ENCODE measurements at places on chromosomes 5 and 9. TPM values are rescaled to one million over a fixed set of nuclear protein-coding genes. Genes with fewer than 3 reads are reported as not detected.

Gene GABRA6
- total RNA-seq: not detected

Gene PPP3R2
- not detected for total RNA-seq

Gene LHX3
- total RNA-seq: 0.14 TPM

DNA sequence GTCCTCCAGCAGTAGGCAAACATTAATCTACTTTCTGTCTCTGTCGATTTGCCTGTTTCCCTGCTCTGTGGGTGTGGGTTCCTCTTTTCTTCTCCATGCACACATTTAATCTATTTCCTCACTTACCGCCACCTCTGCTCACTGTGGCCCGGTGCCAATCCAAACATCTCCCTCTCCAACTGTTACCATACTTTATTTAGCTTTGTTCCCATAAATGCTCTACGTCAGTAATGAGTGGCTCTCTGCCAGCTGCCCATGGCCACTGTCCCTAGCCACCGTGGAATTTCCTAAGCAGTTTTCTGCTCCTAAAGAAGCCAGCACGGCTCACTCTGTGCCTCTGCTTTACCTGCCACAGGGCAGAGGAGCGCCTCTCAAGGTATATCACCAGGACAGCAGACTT is 19.5 kb upstream of the GOLPH3 start:
- DNase-seq: no peak

- DNase-seq: no peak
Measured at GRCh38 chr9:85392260-85392659, 349.5 kb downstream of the AGTPBP1 start.

DNA sequence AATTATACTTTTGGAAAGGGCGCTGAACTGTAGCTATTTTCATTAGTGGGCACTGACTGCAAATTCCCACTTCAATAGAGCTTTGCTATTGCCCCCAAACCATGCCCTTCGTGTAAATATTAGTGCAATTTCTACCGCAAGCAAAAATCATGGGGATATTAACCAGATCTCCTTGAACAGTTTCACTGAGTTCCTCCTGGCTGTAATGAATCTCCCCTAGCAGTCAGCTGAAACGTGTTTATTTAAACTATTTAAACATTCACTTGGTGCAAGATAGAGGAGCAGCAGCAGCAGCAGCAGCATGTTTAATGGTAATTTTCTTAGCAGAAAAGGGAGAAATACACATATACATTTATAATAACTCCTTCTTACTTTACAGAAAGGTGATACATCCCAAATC is 54.4 kb downstream of the ARRDC3 start:
- no peak for DNase-seq

DNA sequence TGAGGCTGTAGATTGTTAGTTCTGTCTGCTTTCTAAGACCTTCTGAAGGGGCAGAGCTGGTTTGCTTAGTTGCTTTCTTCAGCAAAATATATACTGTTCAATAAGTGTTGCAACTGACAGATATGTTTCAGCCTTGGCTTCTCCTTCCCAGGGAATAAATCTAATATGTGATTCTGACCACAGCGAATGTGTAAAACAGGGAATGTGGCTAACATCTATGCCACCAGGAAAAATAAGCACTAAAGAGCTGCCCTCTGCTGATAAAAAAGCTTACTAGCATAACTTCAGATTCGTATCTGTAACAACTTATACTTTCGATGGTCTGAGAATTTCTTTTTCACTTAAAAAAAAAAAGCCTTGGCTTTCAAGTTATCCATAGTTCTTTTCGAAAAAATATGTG is 13.0 kb upstream of the OSMR start:
- no peak for DNase-seq

- no peak for DNase-seq
Measured at GRCh38 chr5:138545919-138546562, 3.0 kb upstream of the ETF1 start.

GRCh38 chr9:127905788-127906191 is 6.4 kb upstream of the ST6GALNAC6 start:
- peak; percentile 83 for DNase-seq

- DNase-seq: no peak
Measured at GRCh38 chr5:151191661-151192060, 32.2 kb downstream of the CCDC69 start.
